Posterior cingulate gyrus (tissue), 11 donors: ENCODE measurements at places on chromosomes 6 and 20.

DNA sequence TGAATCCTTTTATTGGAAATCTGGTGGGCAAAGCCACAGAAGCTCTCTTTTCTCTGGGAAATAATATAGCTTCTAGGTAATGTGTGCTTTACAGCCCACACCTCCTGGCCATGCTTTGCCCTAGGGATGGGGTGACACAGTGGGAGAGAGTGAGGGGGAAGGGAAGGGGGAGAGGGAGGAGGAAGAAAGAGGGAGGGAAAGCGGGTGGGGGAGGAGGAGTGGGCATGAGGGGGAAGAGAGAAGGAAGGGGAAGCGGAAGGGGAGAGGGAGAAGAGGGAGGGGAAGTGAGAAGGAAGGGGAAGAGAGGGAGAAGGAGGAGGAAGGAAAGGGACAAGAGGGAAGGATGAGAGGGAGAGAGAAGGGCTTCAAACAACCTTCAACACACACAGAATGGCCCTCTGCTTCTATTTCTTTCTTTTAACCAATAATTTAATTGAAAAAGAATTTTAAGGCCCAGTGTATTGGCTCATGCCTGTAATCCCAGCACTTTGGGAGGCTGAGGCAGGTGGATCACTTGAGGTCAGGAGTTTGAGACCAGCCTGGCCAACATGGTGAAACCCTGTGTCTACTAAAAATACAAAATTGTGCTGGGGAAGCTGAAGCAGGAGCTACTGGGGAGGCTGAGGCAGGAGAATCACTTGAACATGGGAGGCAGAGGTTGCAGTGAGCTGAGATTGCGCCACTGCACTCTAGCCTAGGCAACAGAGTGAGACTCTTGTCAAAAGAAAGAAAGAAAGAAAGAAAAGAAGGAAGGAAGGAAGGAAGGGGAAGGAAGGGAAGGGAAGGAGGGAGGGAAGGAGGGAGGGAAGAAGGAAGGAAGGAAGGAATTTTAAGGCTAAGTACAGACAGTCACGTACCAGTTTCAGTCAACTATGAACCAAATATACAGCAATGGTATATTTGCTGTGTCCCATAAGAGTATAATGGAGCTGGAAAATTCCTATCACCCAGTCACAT is 75.2 kb downstream of the RSPH3 start:
- DNase-seq, result no peak

- no peak for DNase-seq
Measured at GRCh38 chr20:17848249-17849048, 120.1 kb downstream of the SNX5 start.

DNA sequence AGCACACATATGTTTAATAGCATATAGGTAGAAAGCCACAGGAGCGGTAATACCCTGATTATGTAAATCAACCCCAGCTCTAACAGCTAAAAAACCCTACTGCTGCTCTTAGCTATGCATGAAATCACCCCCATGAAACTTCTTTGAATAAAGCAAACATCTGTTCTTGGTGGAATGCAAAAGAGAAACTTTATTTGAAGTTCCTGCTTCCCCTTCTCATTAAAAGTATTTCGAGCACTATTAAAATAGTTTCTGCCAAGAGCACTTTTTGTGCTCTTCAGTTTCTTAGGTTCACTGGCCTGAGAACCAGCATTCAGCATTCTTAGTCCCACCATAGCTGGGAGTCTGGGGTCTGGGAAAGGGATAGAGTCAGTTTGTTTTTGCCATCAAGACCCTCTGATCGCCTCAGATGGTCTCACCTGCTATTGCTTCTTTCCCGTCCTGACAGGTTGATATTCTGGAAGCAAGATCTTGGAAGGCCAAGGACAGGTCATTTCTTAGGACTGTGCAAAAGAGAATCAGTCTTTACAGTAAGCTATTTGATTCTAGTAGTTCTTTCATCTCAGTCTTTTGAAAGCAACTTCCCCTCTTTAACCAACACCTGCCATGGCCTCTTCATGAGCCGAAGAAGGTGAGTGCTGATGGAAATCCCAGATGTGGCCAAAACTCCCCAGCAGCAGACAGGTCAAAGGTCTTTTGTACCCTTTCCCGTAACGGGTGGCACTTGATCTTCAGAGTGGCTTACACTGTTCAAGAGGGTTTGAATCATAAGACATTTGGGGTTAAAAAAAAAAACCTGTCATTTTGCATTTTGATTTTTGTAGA is 76.5 kb upstream of the TMEM170B start:
- DNase-seq, result no peak

GRCh38 chr6:14533446-14533845 is 415.9 kb downstream of the CD83 start:
- no peak for DNase-seq

DNA sequence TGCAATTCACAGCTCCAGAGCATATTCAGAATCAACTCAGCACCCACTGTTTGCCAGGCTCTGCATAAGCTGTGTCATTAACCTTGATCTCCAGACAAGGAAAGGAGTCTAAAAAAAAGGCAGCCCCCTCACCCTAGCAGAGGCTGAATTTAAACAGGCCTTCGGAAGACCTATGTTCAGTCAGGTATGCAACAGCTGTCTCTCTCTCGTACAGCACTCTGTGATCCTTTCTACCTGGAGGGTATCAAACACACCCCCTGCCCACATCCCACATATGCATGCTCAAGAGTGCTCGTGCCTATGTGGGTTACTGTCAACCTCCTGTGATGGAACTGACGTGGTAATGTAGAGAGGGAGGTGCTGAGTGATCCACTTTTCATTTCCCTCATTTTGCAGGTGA is 8.5 kb downstream of the PLAGL2 start:
- no peak for DNase-seq

GRCh38 chr6:26328265-26328844 is 36.6 kb upstream of the BTN3A2 start:
- no peak for DNase-seq

- DNase-seq, result no peak
Measured at GRCh38 chr20:33857722-33858563, 46.8 kb downstream of the CHMP4B start.

DNA sequence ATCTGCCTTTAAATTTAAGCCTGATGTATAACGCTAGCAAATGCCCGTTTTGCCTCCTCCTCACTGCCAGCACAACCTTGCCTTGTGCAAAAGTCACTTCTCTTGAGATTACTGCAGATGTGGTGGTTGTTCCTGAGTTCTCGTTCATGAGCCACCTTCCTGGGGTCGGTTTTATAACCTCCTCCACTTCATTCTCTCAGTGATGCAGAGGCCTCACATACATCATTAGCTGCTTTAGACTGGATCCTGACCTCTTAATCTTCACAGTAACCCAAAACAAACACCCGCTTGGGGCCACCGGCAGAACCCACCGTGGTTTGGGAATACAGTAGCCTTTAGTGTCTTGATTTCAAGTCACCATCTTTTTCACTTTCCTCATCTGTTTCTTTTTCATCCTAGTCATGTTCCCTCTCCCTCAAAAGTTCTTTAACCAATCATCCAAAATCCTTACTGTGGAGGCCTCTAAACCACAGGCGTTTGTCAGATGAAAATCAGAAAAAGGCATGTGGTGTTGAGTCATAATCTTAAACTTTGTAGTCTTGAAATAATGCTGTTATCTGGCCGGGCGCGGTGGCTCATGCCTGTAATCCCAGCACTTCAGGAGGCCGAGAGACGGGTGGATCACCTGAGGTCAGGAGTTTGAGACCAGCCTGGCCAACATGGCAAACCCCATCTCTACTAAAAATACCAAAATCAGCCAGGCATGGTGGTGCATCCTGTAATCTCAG is 430.3 kb upstream of the SOX4 start:
- DNase-seq, result no peak

GRCh38 chr20:21574443-21574842 is 60.6 kb upstream of the NKX2-2 start:
- DNase-seq, result no peak

DNA sequence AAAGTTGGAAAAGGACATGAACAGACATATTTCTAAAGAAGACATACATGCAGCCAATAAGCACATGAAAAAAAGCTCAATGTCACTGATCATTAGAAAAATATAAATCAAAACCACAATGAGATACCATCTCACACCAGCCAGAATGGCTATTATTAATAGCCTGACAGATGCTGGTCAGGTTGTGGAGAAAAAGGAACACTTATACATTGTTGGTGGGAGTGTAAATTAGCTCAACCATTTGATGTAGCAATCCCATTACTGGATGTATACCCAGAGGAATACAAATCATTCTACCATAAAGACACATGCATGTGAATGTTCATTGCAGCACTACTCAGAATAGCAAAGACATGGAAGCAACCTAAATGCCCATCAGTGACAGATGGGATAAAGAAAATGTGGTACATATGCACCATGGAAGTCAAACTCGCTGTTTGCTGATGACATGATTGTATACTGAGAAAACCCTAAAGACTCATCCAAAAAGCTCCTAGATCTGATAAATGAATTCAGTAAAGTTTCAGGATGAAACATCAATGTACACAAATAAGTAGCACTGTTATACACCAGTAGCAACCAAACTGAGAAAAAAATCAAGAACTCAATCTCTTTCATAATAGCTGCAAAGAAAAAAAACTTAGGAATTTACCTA is 196.8 kb downstream of the ADGB start:
- no peak for DNase-seq

GRCh38 chr20:8860011-8860495 is 208.8 kb upstream of the PLCB4 start:
- no peak for DNase-seq

DNA sequence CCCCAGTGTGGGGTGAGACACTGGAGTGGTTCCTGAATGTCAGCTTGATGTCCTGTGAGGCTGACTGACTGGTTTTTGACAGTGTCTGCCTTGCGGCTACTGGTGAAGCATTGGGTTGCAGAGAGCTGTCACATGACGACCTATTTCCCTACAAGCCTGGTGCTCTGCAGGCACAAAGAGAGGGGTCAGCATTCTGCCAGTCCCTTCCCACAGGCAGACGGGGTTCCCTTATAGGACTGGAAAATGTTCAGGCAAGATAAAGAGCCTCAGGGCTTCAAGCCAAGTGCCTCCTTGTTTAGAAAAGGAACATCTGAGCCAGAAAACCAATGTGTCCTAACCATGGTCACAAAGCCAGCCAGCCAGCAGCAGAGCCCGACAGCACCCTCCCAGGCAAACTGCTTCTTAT is 11.0 kb downstream of the LY86 start:
- no peak for DNase-seq

DNA sequence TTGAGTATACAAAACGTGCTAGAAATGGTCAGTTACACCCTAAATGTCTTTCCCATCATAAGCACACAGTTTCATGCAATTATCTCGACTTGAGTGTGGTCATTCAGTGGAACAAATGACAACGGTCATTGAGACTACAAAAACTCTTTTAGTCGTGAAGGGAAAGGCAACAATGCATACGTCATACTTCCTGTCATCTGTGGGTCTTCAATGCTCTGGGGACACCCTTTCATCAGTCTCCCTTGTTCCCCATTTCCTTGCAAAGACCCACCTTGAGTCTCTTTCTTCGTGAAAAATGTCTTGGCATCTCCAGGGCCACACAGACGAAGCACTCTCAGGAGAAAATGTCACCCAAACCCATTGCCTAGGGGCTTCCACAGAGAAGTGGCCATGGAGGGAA is 238.5 kb downstream of the GMPR start:
- no peak for DNase-seq

DNA sequence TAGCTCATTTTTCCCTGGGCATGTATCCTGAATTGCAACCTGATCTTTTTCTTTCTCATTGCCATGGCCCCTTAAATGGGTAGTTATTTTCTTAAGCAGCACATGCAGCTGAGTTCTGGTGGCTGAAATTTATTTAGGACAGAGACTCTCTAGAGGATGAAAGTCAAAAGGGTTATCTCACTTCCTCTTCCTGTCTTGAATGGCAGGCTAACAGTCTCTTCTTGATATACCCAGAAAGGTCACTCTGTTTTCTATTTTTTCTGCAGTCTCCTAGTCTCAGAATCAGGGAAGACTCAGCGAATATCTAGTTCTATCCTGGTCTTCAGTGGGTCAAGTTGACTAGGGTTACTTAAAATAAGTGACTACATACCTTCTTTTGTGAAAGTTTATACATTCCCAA is 243.3 kb downstream of the EPHA7 start:
- DNase-seq, result no peak

- DNase-seq, result no peak
Measured at GRCh38 chr6:56435326-56435725, 187.9 kb upstream of the COL21A1 start.

- DNase-seq, result no peak
Measured at GRCh38 chr20:24147961-24148360, 159.4 kb upstream of the GGTLC1 start.

DNA sequence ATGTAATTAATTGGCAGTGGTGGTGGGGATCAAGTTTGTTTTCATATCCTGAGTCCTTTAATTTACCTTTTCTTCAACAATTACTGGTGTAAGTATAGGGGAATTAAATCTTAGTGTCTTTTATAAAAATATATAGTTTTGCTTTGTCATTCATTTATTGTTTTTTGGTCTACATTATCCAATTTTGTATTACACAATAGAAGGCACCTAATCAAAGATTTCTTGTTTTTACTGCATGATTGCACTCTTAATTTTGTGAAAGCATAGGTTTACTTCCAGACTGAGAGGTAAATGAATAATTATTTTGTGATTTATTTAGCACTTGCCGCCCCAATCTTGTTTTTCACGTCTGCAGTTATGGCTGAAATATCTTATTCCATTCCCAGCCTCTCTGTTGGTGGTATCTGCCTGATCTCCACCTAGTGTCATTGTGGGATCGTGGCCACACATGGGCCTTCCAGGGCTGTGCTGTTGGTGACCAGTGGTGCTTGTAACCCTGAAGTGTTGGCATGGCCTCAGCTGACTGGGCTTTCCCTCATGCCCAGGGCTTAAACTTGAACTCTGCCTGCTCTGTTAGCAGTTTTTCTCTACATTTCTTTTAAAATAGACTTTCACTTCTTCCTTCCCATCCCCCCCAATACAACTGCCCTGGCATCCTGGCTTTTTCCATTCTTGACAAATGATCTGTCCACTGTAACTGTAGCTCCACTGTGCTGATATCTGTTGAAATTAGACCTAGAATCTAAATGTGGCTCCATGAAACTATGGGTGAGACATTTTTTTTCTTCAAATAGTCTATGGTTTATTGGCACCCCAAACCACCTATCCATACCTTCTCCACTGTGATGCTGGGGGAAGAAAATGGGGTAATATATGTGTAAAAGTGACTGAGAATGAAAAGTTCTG is 24.8 kb downstream of the E2F3 start:
- DNase-seq, result no peak

GRCh38 chr6:31882344-31882743 is 3.5 kb upstream of the SLC44A4 start:
- no peak for DNase-seq

GRCh38 chr20:49966861-49967260 is 15.9 kb upstream of the SNAI1 start:
- no peak for DNase-seq

- DNase-seq, result no peak
Measured at GRCh38 chr6:132253211-132253610, 148.1 kb downstream of the MOXD1 start.

- DNase-seq, result no peak
Measured at GRCh38 chr6:46137387-46137786, 7.6 kb downstream of the ENPP4 start.

GRCh38 chr6:41002168-41002567 is 36.9 kb downstream of the UNC5CL start:
- no peak for DNase-seq

DNA sequence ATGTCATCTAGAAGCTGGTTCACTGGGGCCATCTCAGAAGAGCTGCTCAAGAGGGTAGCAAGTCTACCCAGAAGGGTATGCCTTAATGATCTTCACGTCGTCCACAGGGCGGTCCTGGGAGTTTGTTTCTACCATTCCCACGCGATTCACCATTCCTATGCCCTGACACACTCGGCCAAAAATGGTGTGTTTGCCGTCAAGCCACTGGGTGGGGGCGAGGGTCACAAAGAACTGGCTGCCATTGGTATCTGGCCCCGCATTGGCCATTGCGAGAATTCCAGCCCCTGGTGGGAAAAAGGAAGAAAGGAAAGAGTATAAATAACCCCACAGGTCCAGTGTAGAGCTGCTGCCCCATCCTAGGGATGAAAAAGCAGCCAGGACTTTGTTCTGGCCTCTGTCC is 16.5 kb upstream of the CPNE5 start:
- DNase-seq, result no peak
